Activated CD8-positive, alpha-beta T cell treated with anti-CD3 and anti-CD28 coated beads, Interleukin-2, amount 10 ng/mL, durations not matched to agents 7 days and 5 days (primary cell): ENCODE measurements at places on chromosomes 12 and 14. TPM values are rescaled to one million over a fixed set of nuclear protein-coding genes. Genes with fewer than 3 reads are reported as not detected.

The OR4E2 gene
- not detected for total RNA-seq

The FLRT2 gene
- total RNA-seq: not detected

The ADSS1 gene
- total RNA-seq: 1.8 TPM

The SYCP3 gene
- total RNA-seq: 1.7 TPM

The AJUBA gene
- 0.74 TPM for total RNA-seq

The MIA2 gene
- 21.2 TPM for total RNA-seq

The C12orf56 gene
- not detected for total RNA-seq

The CLEC4D gene
- not detected for total RNA-seq

The TCL1B gene
- total RNA-seq: not detected

The MTERF2 gene
- total RNA-seq: 5.0 TPM
